ENCODE measurements at places on chromosomes 1 and 21.

DNA sequence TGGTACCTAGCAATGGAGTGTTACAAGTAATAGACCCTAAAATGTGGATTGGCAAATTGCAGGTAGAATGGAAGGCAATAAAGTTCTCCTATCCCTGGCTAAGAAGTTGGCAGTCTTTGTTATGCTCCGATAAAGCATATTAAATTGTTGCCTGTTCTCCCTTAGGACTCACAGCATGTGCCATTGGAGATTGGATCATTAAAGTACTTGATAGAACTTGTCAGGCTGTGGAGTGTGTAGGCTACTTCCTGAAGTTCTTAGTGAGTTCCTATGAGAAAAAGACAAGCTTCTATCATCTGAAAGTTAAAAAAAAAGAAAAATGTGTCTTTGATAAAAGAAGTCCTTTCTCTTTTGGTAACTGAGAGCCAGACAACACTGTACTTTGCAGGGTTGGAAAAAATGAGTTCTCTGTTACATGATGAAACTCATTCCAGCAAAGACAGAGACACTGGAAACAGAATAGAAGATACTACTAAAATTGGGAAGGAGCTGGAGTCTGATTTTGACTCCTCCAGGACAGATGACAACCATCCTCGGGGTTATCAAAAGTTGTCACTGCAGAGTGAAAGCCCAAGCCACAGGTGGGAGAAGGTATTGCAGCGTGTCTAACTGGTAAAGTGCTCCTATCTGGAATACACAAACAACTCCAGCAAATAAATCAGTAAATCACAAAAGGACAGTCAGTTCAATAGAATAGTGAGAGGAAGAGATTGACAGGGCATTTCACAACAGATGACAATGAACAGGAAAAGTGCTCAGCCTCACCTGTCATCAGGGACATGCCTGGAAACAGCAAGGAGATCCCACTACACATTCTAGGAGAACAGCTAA, 87.5 kb upstream of the WDR26 start:
- DNase-seq = no peak

- no peak for DNase-seq
Measured at GRCh38 chr1:22600071-22600816, 36.2 kb upstream of the C1QA start.

DNA sequence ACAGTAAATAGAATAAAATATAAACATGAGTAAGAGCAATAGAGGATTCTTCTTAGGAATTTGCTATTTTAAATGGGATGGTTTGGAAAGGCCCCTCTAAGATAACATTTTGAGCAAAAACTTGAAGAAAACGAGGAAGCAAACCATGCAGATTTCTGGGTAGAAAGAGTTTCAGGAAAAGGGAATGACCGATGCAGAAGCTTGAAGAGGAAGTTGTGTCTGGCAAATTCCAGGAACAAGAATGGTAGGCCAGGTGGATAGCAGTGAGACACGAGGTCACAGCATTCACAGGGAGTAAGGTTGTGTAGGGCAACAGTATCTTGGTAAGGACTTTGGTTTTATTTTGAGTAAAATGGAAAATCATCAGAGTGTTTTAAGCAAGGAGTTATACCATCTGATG, 108.9 kb downstream of the PEX14 start:
- no peak for DNase-seq

- no peak for DNase-seq
Measured at GRCh38 chr21:19522381-19522780, 1118.8 kb upstream of the TMPRSS15 start.

DNA sequence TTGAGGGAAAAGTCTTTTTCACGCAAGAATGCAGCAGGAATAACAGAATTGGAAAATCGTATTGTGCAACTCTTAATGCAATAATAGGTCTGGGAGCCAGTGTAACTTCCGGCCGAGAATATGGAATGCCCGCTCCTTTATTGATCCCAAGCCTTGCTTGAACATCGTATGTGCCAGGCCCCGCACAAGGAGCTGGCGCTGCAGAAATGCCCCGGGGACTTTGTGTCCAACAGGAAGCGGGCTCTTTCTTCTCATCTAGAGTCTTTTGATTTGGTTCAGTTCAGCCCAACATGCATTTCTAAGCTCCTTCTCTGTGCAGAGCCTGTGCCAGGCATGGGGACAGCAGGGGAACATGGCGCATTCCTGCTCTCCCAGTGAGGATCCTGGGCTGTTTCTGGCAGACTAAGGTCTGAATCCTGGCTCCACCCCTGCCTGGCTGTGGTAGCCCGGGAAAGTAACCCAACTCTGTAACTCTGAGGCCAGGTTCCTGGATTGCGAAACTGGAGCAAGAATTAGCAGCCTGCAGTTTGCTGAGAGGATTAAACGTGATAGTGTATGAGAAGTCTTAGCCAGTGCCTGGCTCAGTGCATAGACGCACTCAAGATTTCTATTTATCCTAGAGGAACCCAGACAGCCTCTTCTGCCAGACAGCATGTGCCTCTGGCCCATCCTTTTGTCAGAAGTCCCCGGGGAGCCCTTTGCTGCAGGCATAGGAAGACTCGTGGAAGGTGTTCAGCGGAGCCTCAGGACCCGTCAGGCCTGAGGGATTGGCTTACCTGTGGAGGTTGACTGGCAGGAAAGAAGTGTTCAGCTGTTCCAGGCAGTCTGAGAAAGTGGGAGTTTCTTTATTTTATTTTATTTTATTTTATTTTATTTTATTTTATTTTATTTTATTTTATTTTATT, 987 bp upstream of the CDCP2 start:
- no peak for DNase-seq

DNA sequence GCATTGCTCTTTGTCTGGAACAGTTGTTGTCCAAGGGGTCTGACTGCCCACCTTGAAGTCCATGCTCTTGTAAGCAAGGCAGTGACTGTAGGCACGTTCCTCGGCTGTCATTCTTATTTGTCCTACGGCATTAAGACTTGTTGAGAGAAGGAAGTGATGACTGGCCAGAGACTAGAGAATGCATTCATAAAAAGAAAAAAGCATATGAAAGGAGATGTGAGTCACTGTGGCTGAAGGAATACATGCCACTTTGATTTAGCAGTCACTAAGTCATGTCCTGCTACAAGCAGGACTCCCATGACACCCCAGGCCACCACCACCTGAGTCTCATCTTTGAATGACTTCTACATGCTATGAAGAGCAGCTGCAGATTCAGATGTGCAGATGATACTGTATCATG, 50.5 kb downstream of the CNN3 start:
- DNase-seq = no peak

DNA sequence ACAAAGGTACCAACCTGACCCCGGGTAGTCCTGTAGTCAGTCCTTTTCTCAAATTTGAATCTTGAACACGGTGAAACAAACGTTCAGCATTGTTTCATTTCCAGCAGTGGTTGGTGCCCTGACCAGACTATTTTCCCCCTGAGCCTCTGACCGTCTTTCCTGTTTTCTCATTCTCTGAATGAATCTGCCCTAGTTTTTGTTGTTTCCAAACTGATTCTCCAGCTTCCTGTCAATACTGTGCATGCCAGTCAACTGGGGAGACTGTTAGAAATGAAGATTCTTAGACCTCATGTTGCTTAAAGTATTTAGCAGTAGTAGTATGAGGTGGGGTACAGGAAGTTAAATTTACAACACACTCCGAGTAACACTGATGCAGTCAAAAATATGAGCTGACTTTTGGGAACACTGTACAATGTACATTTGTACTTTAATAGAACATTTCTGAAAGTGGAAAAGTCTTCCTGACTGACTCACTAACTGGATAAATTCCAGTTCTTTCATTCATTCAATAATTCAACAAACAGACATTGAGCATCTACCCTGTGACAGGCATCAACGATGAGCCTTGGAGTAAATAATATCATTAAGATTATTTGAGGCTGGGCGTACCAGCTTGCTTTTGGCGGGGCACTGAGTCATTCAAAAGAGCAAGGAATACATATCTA, 26.0 kb upstream of the ZRANB2 start:
- no peak for DNase-seq

DNA sequence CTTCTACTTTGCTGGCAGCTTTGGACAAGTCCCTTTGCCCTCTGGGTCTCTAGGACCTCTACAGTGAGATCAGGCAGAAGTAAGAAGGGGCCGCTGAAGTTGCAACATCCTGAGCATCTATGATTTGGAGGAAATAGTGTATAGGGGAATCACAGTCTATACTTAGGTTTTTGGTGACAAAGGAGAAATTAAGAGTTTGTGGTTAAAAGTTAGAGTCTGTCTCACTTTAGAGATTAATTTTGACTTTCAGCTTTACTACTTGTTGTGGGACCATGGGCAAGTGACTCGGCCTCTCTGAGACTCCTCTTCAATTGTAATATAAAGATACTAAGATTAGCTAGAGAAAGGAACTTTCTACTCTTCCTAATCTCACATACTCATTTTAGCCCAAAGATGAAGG, 33.1 kb upstream of the LMX1A start:
- DNase-seq = no peak

- no peak for DNase-seq
Measured at GRCh38 chr1:156700736-156701531, 4.4 kb downstream of the CRABP2 start.

- no peak for DNase-seq
Measured at GRCh38 chr21:46159841-46160656, 4.7 kb upstream of the FTCD start.

GRCh38 chr1:7576946-7577657, 194.0 kb upstream of the VAMP3 start:
- DNase-seq = no peak

GRCh38 chr1:26418865-26419349, 8.3 kb downstream of the LIN28A start:
- DNase-seq = no peak

DNA sequence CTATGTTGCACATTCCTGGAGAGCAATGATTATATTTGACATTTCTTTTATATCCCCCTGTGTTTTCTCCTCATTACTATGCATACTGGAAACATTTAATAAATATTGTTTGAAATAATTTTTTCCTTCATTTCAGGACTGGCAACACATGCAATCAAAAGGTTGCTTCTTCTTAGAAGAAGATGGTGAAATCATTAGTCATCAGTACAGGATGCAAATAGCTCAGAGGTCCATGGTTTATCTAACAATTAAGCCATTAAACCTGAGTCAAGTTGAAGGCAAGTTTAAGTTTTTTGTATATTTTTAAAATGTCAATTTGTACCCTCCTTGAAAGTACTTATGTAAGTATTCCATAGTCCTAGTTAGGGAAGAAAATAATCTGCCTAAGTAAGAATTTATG, 22.5 kb downstream of the EFCAB7 start:
- DNase-seq = no peak

DNA sequence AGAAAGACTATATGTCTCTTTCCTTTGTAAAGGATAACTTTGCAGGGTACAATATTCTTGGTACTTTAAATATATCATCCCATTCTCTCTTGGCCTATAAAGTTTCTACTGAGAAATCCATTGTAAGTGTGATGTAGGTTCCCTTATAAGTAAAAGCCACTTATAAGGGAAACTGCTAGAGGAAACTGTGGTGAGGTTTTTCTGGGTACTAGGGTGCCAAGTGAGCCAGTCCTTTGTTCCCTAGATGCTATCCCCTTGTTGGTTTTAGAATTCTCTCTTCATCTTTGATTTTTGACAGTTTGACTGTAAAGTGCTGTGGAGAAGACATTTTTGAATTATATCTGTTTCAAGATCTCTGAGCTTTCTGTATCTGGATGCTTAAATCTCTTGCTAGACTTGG, 108.9 kb upstream of the NEK7 start:
- DNase-seq = no peak

DNA sequence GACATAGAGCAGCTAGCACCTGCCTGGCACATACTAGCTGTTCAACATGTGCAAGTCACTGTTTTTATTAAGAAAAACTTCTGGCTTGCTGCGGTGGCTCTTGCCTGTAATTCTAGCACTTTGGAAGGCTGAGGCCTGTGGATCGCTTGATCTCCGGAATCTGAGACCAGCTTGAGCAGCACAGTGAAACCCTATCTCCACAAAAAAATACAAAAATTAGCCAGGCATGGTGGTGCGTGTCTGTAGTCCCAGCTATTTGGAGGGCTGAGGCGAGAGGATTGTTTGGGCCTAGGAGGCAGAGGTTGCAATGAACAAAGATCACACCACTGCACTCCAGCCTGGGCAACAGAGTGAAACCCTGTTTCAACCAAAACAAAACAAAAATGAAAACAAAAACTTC, 27.7 kb upstream of the C8B start:
- no peak for DNase-seq

- DNase-seq = peak; percentile 18
Measured at GRCh38 chr1:243421784-243422183, 165.9 kb downstream of the SDCCAG8 start.

Data from DMS79 (cell line).